ENCODE measurements at places on chromosomes 11 and 22.

- DNase-seq, result no peak
Observed at GRCh38 chr11:96227244-96227643, 115.8 kb downstream of the MAML2 start.

DNA sequence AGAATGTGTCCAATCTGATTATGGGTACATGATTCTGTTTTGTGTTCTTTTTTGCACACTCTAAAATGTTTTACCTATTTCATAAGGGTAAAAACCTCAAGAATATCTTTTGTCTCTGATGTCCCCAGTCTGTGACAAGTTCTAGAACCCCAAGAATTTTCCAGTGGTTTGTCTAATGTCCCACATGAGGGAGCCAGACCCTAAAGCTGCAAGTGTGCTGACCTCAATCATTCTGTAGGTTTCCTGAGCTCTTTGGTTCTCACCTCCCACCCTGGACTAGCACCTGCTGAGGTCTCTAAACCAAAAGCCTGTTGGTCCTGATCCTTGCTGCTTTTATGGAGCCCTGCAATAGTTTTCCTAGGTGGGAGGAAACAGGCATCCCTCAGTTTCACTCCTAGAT lies 149.8 kb upstream of the MPPED2 start:
- no peak for DNase-seq

DNA sequence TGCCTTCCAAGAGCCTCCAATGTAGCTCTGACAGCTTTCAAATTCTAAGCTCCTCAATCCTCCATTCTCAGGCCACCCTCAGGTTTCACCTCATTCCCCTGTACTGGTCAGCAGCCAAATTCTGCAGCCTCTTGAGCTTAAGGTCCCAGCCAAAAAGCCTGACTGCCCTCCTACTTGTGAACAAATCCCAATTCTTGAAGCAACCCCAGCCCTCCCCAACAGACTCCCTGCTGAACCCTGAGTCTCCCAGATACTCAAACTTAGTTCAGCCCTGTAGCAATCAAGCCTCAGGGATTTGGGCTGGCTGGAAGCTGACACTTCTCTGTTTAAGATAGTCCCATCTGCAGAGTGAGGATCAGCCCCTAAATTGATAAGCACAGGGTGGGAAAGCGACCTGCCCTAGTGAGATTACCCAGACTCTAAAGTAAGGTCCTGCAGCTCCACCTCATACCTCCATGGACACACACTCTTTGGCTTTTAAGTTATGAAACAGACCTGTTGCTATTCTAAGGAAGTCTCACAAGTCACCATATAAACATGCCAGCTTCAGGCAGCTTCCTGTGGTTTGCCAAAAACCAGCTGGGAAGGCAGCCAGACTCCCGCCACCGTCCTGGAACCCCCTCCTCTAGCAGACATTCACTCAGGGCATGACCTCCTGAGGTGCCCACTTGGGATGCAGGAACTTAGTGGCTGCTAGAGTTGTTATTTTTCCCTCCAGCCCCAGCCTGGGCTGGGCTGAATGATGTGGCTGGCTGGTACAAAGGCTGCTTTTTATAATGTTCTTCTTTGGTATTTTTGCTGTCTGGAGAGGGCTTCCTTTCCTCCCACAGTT lies 82.5 kb upstream of the PICALM start:
- DNase-seq, result no peak

- no peak for DNase-seq
Observed at GRCh38 chr22:35634943-35635540, 13.2 kb upstream of the APOL6 start.

- peak; percentile 41 for DNase-seq
Observed at GRCh38 chr11:36540998-36541397, 26.8 kb upstream of the RAG1 start.

DNA sequence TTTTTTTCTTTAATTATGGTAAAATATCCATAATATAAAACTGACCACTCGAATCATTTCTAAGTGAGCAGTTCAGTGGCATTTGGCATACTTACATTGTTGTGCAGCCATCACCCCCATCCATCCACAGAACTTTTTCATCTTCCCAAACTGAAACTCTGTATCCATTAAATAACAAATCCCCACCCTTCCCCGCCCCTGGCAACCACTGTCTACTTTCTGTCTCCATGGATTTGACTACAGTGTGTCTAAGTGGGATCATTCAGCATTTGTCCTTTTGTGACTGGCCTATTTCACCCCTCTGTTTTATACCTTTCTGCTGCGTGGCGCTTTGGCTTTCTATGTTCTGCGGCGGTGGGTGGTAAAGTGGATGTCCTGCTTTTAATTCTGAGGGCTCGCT lies 49.1 kb downstream of the RTN4R start:
- no peak for DNase-seq

GRCh38 chr11:119157063-119157462 lies 8.2 kb downstream of the ABCG4 start:
- DNase-seq, result no peak

DNA sequence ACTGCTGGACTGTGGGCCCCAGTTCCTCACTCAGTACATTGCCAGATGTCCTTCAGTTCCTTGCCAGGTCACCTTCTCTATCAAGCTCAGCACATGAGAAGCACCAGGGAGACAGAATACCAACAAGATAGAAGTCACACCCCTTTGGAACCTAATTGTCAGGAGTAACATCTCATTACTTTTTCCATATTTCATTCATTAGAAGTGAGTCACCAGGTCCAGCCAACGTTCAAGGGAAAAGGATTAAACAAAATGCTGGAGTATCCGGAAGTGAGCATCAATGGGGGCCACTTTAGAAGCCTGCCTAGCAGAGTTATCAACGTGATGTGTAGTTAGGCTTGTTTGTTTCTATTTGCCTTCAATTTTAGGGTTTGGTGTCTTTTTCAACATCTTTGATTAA lies 569.3 kb downstream of the MIAT start:
- no peak for DNase-seq

DNA sequence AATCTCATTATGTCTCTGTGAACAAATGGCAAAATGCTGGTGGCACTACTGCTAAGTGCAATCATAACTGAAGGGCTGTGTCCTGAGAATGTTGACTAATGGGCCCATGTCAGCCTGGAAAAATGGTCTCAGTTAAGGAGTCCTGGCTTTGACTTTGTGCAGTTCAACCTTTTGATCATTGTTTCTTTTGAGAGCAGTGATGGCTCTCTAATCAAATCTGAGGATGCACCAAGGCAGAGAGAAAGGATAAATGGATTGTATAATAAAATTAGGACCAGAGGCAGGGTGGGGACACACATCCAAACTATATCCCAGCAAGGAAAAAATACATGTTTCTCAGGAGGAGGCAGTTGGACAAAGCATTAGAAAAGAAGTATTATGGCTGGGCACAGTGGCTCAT lies 59.6 kb upstream of the SYN3 start:
- no peak for DNase-seq

DNA sequence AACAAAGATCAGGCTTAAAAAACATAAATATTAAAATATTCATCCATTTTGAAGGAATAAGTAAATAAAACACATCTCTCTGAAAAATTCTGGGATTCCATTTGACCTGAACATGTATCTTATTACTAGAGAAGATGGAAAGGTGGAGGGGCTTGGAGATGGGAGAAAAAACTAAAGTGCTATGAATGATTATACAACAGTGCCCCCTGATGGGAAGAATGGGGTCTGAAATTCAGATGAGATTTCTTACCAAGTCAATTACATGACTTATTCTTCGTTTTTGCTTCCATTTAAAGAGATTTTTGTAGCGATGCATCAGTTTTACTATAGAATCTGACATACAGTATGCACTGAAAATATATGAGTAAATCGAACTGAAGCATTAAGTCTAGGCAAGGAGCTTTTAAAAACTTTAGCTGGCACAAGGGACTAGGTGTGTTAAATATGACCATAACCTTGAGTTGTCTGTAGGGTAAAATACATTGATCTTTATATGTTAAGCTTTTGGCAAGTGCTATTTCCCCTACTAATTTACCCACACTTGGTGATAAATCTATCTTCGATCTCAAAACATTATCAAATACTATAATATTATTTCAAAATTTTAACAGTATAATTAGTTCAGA lies 718.8 kb downstream of the CNTN5 start:
- DNase-seq, result no peak

GRCh38 chr11:22474616-22475015 lies 136.4 kb downstream of the SLC17A6 start:
- no peak for DNase-seq

GRCh38 chr22:46798041-46798365 lies 35.6 kb downstream of the TBC1D22A start:
- DNase-seq, result no peak

DNA sequence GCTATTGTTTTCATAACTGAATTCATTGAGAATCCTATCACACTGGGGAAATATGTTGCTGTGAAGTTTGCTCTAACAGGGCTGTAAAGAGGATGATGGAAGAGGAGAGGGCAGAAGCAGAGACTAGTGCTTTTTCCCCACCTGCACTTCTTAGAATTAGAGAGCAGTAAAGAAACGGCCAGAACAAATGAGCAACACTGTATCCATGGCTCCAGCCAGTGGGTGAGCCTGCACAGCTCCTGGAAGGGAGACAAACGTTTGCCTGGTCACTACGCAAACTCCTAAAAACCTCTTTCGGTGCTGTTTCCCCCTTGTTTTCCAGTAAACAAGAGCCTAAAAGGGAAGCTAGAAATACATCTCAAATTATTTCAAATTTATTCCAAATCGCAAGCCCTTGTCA lies 22.2 kb upstream of the OR10D3 start:
- no peak for DNase-seq

GRCh38 chr11:92489826-92490399 lies 265.3 kb downstream of the FAT3 start:
- no peak for DNase-seq

DNA sequence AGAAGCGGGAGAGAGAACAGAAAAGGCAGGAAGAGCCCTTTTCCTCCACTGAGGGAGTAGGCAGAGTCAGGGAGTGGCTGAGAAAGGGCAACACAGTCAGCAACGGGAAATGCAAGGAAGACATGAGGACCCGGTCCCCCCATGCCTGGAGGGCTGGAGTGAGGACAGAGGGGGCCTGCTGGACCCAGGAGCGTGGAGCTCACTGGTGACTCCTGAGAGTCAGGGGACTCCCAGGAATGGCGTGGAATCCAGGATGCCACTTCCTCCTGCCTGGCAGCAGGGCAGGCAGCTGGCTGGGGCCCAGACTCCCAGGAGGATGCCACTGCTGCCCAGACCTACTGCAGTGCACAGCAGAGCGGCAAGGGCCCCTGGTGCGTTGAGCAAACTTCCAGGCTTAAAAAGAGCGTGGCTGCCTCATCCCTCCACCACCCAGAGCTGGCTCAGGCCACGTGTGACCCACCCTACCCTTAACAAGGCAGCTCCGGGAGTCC lies 11.3 kb downstream of the C11orf21 start:
- DNase-seq, result no peak

DNA sequence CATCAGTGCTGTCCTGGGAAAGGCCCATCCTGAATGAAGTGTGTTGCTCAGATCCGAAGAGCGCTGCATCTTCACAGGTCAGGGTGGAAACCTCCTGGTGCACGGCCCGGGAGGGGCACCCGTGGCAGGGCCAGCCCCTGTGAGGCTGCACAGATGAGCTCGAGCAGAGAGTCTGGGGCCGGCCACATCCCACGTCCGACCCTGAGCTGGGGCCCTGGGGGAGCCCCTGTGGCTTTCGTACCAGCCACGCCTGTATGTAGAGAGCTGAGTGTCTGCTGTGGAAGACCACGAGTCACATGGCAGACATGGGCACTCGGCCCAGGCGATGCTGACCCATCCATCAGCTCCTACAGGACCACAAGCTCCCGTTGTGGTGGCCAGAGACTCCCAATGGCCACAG lies 24.9 kb upstream of the SEPTIN5 start:
- no peak for DNase-seq

GRCh38 chr11:111299101-111300026 lies 1.0 kb downstream of the POU2AF3 start:
- no peak for DNase-seq

- no peak for DNase-seq
Observed at GRCh38 chr22:38981005-38981991, 849 bp upstream of the APOBEC3B start.

- no peak for DNase-seq
Observed at GRCh38 chr22:17205432-17205831, 13.8 kb downstream of the ADA2 start.

DNA sequence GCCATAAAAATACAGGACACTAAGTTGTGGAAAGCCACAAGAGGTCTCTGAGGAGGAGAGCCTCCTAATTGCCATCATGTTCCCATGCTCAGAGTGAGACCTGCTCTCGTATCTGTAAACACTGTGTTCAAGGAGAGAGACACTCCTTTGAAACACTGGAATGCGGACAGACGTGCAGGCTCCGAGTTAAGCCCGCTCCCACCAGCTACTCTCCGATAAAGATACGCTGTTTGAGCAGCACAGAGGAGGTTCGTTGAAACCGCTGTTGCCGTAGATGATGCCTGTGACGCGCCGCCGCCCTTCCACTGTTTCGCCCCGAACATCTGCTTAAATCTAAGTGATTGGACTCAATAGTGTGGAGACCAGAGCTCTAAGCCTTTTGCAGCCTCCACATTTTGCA lies 25.1 kb downstream of the NUP50 start:
- DNase-seq, result no peak

GRCh38 chr11:120331301-120331996 lies 4.8 kb upstream of the ARHGEF12 start:
- no peak for DNase-seq

GRCh38 chr22:22446517-22446916 lies 62.0 kb downstream of the ZNF280B start:
- DNase-seq, result no peak

- DNase-seq, result peak; percentile 81
Observed at GRCh38 chr11:119356349-119357031, 10.0 kb upstream of the MFRP start.

GRCh38 chr11:88594274-88594950 lies 256.9 kb upstream of the CTSC start:
- DNase-seq, result no peak

GRCh38 chr11:47524291-47524874 lies 28.5 kb downstream of the CELF1 start:
- no peak for DNase-seq

DNA sequence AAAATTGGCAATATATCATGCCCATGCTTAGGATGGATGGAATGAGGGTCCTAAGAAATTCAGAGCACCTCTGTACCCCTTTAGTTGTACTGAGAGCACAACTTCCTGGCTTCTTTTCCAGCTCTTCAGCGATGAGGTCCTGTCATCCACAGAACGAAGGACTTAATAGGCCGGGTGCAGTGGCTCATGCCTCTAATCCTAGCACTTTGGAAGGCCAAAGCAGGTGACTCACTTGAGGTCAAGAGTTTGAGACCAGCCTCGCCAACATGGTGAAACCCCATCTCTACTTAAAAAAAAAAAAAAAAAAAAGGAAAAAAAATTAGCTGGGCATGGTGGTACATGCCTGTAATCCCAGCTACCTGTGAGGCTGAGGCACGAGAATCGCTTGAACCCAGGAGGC lies 125.3 kb upstream of the BMAL1 start:
- no peak for DNase-seq

- no peak for DNase-seq
Observed at GRCh38 chr11:125074511-125075241, 11.6 kb downstream of the SLC37A2 start.
